H54 (cell line): ENCODE measurements at places on chromosomes 1 and 21.

DNA sequence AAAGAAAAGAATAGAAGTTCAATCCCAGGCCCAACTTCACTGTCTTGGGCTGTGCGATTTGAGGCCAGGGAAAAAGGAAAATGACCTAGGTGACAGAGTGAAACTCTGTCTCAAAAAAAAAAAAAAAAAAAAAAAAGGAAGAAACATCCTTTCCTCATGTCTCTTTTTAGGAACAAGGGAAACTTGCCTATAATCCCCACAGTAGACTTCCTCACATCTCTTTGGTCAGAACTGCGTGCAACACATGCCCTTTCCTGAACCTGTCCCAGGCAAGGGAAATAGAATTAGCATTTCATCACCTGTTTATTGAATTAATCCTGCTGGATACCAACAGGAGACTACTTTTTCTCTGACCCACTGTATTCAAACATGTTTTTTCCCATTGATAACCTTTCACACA lies 2.3 kb downstream of the DCST1 start:
- DNase-seq: no peak

GRCh38 chr1:65558215-65558614 lies 137.7 kb downstream of the LEPR start:
- DNase-seq: no peak

DNA sequence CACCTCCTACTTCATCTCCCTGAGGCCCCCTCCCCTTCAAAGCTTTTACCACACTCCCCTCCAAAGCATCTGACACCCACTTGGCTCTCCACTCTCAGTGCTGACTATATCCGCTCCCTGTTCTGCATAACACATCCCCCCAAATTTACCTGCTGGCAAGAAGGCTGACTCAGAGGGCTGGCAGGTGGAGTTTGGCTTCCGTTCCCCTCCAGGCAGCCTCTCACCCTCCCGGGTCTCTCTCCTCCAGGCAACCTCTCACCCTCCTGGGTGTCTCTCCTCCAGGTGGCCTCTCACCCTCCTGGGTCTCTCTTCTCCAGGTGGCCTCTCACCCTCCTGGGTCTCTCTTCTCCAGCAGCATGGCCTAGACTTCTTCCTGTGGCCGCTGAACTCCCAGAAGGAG lies 562.1 kb downstream of the NPHP4 start:
- DNase-seq: no peak

DNA sequence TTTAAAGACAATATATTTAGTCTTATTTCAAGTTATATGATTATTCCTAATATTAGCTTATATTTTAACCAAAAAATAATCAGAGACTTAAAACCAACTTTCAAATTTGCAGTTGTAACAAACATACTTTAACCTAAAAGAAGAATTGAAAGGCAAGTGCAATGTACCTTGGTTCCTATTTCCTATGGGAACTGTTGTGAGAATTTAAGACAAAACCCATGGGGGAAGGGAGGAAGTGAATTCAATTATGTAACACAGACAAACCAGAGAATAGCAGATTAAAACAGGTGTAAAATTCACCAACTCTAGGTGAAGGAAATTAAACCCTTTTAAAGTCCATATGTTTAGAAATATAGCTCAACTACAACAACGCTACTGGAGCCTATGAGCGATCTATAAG lies 22.6 kb upstream of the CR2 start:
- DNase-seq: no peak

GRCh38 chr1:226489718-226490425 lies 58.7 kb upstream of the STUM start:
- DNase-seq: no peak

- no peak for DNase-seq
Observed at GRCh38 chr1:84504580-84505492, 1.4 kb upstream of the SPATA1 start.

- peak; percentile 84 for DNase-seq
Observed at GRCh38 chr1:155983191-155984024, 5.1 kb upstream of the ARHGEF2 start.

DNA sequence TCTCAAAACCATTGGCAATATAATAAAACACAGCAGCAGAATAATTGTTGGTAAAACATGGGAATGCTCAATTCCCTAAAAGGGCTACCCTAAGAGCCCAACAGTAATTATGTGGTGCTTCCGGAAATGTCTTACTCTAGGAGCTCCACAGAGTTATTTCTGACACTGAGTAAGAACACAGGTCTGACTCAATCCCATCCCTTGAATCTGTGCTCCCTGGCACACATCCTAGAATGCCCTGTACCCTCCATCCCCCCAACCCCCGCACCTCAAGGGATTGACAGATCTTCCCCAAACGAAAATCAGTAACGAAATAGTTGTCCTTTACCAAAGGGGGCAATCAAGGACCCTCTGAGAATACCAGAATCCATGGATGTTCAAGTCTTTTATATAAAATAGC lies 71.9 kb downstream of the SMYD2 start:
- DNase-seq: no peak

- DNase-seq: no peak
Observed at GRCh38 chr1:46809904-46810303, 11.1 kb downstream of the CYP4B1 start.

DNA sequence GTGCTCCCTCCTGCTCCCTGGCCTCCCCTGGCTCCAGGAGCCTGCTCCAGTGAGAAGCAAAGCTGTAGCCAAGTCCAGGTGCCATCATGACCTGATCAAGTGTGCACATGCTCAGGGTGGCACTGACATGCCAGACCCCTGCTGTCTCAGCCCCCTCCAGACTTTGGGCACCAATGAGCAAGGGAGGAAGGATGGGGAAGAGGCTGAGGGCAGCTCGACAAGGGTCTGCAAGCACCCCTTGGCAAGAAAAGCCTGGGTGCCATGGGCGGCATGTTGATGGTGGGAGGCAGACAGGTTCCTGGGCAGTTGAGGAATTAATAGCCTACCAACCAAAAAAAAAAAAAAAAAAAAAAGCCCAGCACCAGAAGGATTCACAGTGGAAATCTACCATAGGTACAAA lies 942.6 kb upstream of the PRMT6 start:
- no peak for DNase-seq

GRCh38 chr1:9038881-9039760 lies 12.9 kb upstream of the SLC2A7 start:
- DNase-seq: no peak

- peak; percentile 40 for DNase-seq
Observed at GRCh38 chr1:9231648-9232332, 2.8 kb upstream of the H6PD start.

- DNase-seq: no peak
Observed at GRCh38 chr1:223161321-223161720, 18.3 kb upstream of the TLR5 start.
